ENCODE measurements at places on chromosomes 3 and 15.

DNA sequence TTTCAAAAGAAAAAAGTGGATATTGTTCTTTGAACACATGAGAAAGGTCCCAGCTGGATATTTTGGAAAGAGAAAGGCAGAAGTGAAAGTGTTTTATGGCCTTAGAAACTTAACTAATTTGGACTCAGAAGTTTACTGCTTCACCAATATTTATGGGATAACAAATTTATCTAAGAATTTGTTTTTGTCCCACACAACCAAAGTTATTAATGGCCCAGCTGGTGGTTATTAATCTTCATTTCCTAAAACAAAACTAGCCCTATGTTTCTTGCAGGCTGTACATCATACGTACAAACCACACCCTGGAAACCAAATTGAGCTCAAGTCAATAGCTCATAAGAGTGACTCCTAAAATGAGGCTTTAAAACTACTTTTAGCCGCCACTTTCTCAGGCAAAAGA lies 372.9 kb upstream of the LMCD1 start:
- no peak for DNase-seq

DNA sequence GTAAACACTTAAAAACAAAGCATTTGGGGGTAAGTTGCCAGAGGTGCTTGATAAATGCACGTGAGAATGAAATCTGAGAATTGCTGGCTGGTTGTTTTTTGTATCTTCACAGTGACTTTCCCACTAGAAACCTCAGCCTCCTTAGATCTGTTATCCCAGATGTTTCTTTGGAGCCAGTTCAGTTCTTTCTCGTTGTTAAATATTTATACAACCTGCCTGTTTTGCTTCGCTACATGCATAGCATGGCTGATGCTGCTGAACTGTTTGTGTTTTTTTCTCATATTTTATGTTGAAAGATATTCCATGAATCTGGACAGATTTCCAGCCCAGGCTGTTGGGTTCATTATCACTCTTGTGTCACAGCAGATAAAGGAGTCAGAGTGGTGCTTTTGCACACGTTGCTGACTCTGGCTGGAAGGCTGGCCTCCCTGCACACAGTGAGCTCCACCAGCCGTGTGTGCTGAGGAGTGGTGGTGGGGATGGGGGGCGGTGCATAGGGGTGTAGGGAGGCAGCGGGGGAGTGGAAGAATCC lies 80.2 kb downstream of the ARNT2 start:
- DNase-seq, result no peak

DNA sequence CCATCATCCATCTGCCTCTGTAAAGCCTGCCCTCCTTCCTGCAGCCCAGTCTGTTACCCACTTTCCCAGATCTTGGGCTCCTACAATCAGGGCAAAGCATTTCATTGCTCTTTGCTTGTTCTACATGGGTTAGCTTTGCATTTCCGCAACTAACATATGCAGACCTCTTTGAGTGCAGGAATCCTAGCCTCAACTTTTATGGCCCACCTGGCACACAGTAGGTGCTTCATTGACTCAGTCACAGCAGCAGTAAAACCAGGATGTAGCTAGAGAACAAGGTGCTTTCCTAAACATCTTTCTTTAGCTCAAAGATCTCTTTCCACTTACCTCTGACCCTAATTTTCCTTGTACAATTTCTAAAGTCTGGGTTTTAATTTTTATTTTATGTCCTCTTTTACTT lies 3.5 kb downstream of the CD80 start:
- DNase-seq, result no peak

DNA sequence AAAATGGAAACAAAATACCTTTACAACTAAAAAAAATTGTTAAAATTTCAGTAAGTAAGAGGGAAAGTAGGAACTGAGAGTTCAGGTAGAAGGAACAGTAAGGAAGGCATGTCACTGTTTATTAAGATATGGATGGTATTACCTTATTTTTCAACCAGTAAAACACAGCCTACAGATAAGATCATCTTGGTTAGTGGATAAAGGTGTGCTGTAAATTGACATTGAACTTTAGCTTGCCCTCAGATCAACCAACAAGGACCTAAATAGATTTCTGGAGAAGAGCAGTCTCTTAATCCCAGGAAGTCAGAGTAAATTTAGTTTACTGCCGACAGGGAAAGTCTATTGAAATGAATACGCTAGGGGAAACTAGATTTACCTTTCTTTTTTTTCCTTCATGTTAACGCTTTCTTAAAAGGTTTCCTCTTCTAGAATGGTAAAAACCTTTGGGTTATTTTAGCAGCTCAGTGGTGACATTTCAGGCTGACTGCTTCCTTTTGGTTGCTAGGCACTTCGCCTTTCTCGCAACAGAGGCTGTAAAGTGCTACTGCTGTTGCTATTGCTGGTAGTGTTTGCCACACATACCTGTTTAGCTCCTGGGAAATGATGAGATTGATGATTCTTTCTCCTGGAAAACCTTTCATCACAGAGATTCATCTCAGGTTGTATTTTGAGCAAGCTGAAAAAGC lies 12.9 kb downstream of the DZIP3 start:
- DNase-seq, result no peak

DNA sequence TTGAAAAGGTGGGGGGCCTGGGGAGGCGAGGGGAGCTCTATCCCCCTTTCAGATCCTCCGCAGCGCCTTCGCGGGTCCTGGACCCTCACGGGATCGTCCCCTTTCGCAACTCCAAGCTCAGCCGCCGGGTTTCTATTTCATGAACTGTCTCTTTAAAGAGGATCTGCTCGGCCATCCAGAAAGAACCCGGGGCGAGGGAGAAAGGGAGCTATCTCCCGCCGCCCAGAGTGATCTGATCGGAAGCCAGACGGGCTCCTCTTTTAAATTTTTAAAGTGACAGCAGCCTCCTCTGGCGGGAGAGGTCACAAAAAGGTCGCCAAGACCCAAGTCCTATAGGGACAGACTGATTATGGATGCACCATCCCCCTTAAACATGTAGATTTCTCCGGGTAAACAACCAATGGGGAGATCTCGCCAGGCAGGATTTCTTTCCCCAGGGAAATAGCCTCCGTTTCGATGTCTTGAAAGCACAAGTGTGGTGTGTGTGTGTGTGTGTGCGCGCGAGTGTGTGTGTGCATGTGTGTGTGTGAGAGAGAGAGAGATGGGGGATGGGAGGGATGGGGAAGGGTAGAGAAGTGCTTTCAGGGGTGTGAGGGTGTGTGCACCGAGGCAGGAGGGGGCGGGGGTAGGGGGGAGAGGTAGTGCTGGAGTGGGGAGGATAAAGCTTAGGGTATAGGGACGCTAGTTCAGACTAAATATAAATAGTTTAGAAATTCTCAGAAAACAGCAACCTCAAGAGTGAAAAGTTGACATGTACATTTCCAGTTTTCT lies 516.1 kb downstream of the MECOM start:
- DNase-seq, result no peak

GRCh38 chr15:96860741-96861140 lies 530.2 kb downstream of the NR2F2 start:
- no peak for DNase-seq

- DNase-seq, result peak; percentile 5
Measured at GRCh38 chr3:118817748-118818165, 216.9 kb downstream of the IGSF11 start.

- no peak for DNase-seq
Measured at GRCh38 chr15:80918196-80918783, 71.3 kb downstream of the MESD start.

- no peak for DNase-seq
Measured at GRCh38 chr3:174318181-174318580, 541.0 kb upstream of the NAALADL2 start.

- DNase-seq, result no peak
Measured at GRCh38 chr3:127692501-127693335, 20.0 kb downstream of the ABTB1 start.

- DNase-seq, result no peak
Measured at GRCh38 chr3:127157171-127157828, 35.6 kb upstream of the PRR23E start.

GRCh38 chr3:138696666-138697370 lies 88.2 kb downstream of the FAIM start:
- no peak for DNase-seq

- no peak for DNase-seq
Measured at GRCh38 chr15:80052597-80053304, 6.7 kb upstream of the ZFAND6 start.

DNA sequence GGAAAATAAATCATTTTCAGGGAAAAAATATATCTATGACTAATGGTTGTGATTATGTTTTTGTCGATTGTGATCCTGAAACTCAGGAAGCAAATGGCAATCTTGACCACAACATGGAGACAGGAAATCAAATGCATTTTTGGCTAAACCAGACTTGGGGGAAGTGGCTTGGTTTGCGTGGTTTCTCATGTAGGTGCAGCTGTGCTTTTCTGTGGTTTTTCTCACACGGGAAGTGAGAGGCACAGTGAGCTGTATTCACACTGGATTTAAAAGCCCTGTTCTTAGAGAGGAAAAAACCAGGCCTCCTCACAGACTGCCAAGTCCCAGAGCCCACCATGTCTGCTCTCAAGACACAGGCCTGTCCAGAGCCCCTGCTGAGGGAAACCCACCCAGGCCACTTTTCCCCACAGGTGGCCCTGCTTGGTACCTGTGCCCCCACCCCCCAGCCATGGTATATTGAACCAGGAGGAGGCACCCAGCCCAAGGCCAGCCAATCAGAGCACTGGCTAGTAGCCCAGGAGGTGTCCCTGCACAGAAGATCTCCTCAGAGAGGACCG lies 46.1 kb downstream of the BTD start:
- peak; percentile 24 for DNase-seq

DNA sequence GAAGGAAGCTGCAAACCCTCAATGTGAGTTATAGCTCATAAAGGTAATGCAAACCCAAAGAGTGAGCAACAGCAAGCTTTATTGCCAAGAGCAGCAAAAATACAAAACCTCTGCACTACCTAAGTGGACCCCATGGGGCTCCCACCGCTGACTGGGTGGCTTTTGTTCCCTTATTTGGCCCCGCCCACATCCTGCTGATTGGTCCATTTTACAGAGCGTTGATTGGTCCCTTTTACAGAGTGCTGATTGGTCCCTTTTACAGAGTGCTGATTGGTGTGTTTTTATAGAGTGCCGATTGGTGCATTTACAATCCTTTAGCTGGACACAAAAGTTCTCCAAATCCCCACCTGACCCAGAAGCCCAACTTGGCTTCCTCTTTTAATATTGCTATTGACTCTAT lies 154.5 kb upstream of the NSMCE3 start:
- no peak for DNase-seq

- DNase-seq, result no peak
Measured at GRCh38 chr3:184993394-184993793, 159.5 kb downstream of the C3orf70 start.

DNA sequence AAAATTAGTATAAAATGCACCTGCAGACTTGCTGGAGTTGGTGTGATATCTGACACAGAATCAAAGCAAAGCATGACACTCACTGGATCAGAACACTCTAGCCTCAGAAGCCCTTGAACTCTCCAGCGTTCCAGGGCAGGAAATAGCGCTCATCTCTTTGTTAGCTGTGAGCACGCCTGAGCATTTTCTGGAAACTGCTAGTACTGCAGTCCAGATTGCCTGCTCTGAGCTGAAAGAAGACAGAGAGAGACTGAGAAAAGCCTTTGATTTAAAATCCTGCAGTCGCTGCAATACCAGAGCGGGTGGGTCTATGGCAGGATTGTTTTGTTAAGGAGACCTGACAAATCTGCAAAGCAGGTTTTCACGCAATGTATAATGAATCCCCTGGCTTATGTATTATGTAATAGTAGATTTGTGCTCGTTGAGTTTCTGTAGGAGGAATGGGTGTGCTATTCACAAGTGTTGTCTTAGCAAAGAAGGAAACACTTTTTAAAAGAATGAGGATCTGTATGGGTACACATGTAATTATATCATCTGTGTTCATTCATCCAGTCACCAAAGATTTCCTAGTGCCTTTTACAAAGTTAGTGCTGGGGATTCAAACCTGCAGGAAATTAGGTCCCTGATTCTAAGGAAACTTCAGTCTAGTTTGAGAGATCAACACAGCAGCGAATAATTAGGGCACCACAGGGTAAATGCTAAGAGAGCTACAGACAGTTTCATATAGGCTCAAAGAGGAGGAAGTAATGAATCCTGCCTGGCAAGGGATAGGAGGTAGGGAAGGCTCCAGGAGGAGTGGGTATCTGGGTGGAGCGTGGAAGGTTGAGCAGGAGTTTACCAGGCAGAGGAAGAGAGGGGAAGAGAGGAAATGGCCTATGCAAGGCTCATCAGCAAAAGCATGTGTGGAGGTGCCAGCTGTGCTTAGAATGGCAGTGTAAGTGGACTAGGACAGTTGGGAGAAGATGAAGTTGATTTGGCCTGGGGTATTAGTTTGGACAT lies 26.1 kb upstream of the MGLL start:
- no peak for DNase-seq

GRCh38 chr15:97972366-97972765 lies 11.9 kb downstream of the ARRDC4 start:
- DNase-seq, result no peak

- DNase-seq, result no peak
Measured at GRCh38 chr3:128999102-128999501, 2.0 kb upstream of the EFCC1 start.

DNA sequence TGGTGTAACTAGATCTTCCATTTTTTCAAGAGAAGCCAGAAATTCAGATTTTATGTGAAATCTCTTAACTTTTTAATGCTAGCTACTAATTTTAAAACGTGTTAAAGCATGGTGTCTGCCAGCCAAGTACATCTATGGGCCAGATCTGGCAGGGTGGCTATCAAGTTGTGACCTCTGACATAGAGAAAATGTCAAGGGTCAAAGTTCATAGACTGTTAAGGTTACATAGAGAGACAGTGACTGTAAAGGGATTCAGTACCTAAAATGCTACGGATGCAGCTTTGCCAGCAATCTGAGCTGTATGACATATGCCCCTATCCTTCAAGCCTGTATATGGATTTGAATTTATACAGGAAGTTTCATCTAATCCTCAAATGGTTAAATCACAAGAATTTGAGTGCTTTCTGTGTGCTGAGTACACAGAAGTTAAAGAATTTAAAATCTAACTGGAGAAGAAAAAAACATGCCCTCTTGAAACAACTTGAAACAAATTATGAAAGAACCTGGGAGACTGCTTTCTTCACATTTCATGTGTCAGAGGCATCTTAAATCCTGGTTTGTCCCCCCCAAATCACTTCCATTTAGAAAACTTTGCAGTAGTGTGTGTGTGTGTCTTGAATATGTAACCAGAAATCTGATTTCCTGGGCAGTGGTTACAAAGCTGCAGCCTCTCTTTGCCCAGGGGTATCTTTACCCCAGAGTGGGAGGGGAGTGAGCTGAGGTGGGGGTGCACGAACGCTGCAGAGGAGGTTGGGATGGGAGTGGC lies 895 bp upstream of the ARHGAP31 start:
- DNase-seq, result no peak

GRCh38 chr3:168707900-168708299 lies 612.2 kb upstream of the GOLIM4 start:
- DNase-seq, result no peak

DNA sequence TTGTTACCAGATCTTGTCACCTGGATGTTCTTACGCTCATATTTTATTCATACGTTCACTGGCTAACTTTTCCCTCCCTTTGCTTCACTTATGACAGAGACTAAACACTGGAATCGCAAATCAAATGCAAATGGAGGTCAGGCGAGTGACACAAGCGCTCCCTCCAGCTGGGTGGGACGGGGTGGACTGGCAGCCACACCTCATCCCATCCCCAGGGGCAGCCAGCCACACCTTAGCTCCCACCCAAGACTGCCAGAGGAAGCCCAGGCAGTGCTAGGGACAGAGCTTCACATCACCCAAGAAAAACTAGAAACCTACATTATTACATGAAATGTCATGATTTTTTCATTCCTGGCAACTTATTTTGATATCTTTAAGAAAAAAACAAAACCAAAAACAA lies 366.2 kb downstream of the ERC2 start:
- DNase-seq, result no peak

Data from stimulated activated CD4-positive, alpha-beta T cell treated with anti-CD3 and anti-CD28 coated beads, Interleukin-2, amount 100 ng/mL, for 4 hours (primary cell).